Placental pericyte (primary cell): ENCODE measurements at places on chromosomes 16 and 17. TPM values are rescaled to one million over a fixed set of nuclear protein-coding genes. Genes with fewer than 3 reads are reported as not detected.

CTRB2 gene
- not detected in 2 replicates for total RNA-seq

OTOP2 gene
- total RNA-seq: not detected in 2 replicates

FAM171A2 gene
- total RNA-seq: 2.2 and 3.4 TPM in 2 replicates

CPHXL2 gene
- total RNA-seq: not detected in 2 replicates

DLX4 gene
- total RNA-seq: not detected in 2 replicates

LGALS3BP gene
- 285 and 680 TPM in 2 replicates for total RNA-seq

MRPL10 gene
- total RNA-seq: 30.6 and 56.2 TPM in 2 replicates

STXBP4 gene
- total RNA-seq: 8.5 and 14.6 TPM in 2 replicates

SPNS3 gene
- not detected in 2 replicates for total RNA-seq

ARHGAP44 gene
- 0.44 and 1.3 TPM in 2 replicates for total RNA-seq

MT1G gene
- not detected in 2 replicates for total RNA-seq

ABCA9 gene
- 2.0 TPM in 2 replicates for total RNA-seq

OTOP3 gene
- not detected in 2 replicates for total RNA-seq

KRTAP1-5 gene
- 1.5 and 14.2 TPM in 2 replicates for total RNA-seq

NTN3 gene
- total RNA-seq: 0.14 and 0.22 TPM in 2 replicates
